ENCODE measurements at places on chromosomes 3 and 15. TPM values are rescaled to one million over a fixed set of nuclear protein-coding genes. Genes with fewer than 3 reads are reported as not detected.

Gene USP50
- not detected for total RNA-seq

Gene FBN1
- total RNA-seq: 260 TPM

Gene IQCB1
- total RNA-seq: 13.4 TPM

Gene DHX36
- total RNA-seq: 39.8 TPM

Gene SPATA12
- total RNA-seq: not detected

Gene NLGN1
- 2.1 TPM for total RNA-seq

Gene UBA7
- 50.1 TPM for total RNA-seq

Gene MAPKBP1
- 20.8 TPM for total RNA-seq
